Left cardiac atrium (tissue), 4 donors: ENCODE measurements at places on chromosomes 6 and 20. TPM values are rescaled to one million over a fixed set of nuclear protein-coding genes. Genes with fewer than 3 reads are reported as not detected.

DNA sequence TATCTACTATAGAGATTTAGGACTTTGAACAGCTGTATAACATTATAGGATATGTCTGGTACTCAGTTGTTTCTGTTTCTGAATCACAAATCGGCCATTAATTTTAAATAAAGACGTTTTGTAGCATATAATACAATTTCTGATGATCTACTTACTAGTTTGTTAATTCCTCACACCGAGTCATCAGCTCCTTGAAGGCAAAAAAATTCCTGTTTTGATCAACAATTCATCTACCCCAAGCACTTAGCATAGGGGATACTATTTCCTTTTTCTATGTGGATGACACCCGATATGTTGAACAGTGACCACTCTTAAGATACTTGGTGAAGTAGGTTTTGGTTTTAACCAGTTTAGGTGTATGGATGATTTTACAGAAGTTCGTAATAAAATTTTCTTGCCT lies 107.3 kb downstream of the NCOA3 start:
- DNase-seq, result no peak

Gene GPX5
- not detected for total RNA-seq

Gene SOBP
- 13.6 TPM for total RNA-seq

GRCh38 chr6:120786682-120787081 lies 547.6 kb downstream of the TBC1D32 start:
- DNase-seq, result no peak

- DNase-seq, result no peak
These were observed 31.6 kb downstream of the DSE start for GRCh38 chr6:116402108-116402937.

DNA sequence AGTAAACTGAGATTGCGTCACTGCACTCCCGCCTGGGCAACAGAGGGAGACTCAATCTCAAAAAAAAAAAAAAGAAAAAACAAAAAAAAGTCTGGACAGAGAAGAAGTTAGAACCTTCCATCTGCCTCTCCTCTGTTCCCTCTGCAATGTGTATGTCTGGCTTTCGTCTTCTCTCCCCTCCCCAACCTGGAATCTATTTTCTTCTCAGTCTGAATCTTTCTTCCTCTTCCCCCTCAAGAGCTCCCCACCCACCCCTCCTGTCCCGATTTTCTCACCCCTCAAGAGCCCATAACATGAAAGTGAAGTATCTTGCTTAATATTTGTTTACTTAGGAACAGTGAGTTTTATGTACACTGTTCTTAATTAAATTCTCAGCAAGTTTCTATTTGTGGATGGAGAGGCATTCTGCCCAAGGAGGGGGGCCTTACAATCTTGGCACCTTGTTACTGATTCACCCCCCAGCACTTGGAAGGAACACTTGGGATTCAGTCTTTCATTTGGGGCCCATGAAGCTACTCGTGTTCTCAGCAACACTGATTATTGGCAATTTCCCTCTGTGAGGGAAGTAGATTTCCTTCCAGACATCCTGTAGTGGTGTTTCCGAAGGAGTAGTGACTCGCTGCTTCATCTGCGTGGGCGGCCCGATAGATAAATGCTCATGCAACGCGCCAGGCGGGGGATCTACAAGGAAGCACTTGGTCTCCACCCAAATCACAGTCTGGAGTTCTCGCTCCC lies 69.3 kb upstream of the SRSF6 start:
- DNase-seq, result peak; percentile 86
